ENCODE measurements at places on chromosomes 7 and 10.
A peak's percentile ranks its signal among the peaks of the same experiment; 100 is the strongest.

DNA sequence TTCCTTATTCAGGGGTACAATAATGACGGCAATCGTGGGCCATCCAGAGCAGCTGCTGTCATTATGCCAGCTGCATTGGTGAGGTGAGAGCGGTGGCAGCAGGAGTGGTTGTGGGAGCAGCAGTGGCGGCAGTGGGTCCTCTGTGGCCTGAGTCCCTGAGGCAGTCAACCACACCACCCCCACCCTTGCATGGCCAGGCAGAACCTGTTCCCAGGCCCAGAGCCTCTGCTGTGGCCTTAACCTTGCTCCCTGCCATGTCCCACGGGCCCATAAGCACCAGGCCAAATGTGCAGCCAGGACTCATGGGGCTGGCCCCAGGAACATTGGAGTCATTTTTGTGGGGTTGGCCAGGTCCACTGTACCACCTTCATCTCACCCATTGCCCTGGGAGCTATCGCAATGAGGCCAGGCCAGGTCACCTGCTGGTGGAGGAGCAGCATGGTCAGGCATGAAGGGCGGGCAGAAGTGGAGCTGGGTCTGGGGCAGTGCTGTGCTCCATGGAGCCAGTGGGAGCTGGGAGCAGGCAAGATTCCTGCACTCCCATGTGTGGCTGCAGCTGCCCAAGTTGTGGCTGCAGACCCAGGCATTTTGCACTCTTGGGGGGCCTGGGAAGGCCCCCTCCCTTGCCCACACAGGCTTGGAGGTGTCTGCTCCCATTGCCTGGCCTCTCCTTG lies 213.5 kb downstream of the GPR158 start:
- DNase-seq = no peak

DNA sequence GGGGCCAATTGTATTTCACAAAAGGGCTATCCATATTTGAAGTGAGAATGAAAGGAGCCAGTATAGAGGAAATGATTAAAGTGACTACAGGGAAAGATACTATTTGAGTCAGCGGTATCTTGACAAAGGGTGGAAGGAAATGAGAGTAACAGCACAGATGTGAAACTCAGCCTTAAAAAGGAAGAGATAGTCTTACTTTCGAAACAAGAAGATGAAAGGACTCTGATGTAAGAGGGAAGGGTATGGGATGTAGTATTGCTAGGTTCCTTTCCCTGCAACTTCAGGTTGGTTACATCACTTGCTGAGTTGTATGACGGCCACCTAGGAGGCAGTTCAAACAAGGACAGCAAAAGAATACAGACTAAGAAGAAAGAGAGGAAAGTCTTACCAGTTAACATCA lies 13.7 kb downstream of the CISD1 start:
- DNase-seq = no peak

GRCh38 chr10:48251525-48252353 lies 22.8 kb downstream of the FRMPD2 start:
- peak; percentile 1 for DNase-seq

- DNase-seq = no peak
Measured at GRCh38 chr7:52799817-52800216, 235.6 kb upstream of the POM121L12 start.

- DNase-seq = no peak
Measured at GRCh38 chr7:71384094-71384493, 252.2 kb downstream of the GALNT17 start.

DNA sequence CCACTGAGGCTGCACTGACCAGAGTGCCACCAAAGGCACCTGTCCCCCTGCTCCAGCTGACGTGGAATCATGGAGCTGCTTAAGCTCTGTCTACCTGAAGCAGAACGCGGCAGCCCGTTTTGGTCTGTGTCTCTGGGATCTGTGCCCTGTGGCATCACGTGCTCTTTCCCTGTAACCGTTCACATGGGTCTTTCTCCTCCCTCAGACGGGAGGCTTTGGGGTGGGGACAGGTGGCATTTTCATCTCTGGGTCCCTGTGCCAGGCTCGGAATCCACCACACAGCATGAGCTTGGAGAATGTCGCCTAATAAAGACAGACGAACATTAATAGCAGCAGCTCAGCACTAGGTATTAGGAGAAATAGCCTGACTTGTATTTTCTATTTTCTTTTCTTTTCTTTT lies 1.6 kb upstream of the ADAP1 start:
- no peak for DNase-seq

GRCh38 chr7:19815546-19815945 lies 42.1 kb upstream of the TMEM196 start:
- DNase-seq = no peak

- no peak for DNase-seq
Measured at GRCh38 chr7:150968056-150968733, 9.9 kb downstream of the KCNH2 start.

GRCh38 chr7:27944643-27945042 lies 204.7 kb downstream of the TAX1BP1 start:
- no peak for DNase-seq
